ENCODE measurements at places on chromosomes 3 and 15. TPM values are rescaled to one million over a fixed set of nuclear protein-coding genes. Genes with fewer than 3 reads are reported as not detected.

GRCh38 chr3:42012383-42012934 lies 50.6 kb upstream of the ULK4 start:
- no peak for DNase-seq

The ATP13A5 gene
- not detected for total RNA-seq

- DNase-seq: no peak
These were observed 394.0 kb downstream of the LRTM1 start for GRCh38 chr3:54533856-54534255.

The DPP8 gene
- total RNA-seq: 49.2 TPM

GRCh38 chr3:172675441-172676193 lies 35.2 kb downstream of the NCEH1 start:
- DNase-seq: peak; percentile 67

The SLC12A1 gene
- total RNA-seq: not detected

GRCh38 chr3:188580223-188580622 lies 426.3 kb downstream of the LPP start:
- no peak for DNase-seq

GRCh38 chr3:120641696-120642246 lies 40.3 kb downstream of the HGD start:
- DNase-seq: no peak

DNA sequence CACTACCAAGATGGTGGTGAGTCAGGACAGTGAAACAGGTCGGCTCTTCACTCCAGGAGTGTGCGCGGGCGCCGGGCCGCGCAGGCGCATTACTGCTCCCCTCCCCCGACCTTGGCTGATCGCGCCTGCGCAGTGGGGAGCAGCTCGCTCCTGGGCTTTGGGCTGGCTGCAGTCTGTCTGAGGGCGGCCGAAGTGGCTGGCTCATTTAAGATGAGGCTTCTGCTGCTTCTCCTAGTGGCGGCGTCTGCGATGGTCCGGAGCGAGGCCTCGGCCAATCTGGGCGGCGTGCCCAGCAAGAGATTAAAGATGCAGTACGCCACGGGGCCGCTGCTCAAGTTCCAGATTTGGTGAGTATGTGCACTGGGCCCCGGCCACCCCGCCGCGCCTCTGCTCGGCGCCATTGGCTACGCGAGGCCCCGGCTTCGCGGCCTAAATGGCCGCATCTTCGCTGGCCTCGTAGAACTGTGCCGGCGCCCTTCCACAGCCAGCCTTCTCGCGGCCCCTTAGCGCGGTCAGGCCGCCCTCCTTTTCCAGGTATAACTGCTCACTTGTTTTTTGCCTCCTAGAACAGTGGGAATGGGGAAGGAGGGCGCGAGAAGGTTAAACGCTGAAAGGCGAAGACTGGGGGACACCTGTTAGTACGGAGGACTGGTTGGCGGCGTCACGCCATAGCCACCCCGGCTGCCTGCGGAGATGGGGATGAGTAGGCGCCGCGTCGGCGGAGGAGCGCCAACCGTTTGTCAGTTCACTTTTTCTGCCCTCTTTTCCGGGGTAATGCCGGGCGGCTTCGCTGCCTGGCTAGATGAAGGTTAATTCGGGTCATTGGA lies at the start of gene SELENOT:
Gene SELENOT (plus strand): TSS at position 169 of the 827 bp plus-strand sequence. CDS start 42 bp downstream, at position 211.
- peak; percentile 97 for DNase-seq

The GPR171 gene
- not detected for total RNA-seq

The GOLGA8M gene
- total RNA-seq: 1.3 TPM

GRCh38 chr3:42098171-42098570 lies 7.0 kb downstream of the TRAK1 start:
- no peak for DNase-seq

DNA sequence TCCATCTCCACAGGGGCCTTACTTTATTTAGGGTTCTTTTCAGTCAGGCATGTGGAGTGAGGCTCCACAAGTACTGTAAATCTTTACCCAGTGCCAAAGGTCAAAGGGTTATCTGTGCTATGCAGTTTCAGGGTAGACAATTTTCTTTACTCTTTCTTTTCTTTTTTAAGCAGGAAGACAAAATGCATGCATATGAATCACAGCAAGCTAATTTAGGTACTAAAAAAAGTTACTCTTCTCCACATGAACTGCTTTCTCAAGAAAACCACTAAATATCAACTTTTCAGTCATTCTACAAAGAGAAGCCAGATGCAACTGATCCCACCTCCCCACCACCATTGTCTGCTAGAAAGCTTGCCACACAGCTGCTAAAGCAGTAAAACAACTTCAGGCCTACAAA lies 73.3 kb upstream of the PYGO1 start:
- DNase-seq: peak; percentile 72

DNA sequence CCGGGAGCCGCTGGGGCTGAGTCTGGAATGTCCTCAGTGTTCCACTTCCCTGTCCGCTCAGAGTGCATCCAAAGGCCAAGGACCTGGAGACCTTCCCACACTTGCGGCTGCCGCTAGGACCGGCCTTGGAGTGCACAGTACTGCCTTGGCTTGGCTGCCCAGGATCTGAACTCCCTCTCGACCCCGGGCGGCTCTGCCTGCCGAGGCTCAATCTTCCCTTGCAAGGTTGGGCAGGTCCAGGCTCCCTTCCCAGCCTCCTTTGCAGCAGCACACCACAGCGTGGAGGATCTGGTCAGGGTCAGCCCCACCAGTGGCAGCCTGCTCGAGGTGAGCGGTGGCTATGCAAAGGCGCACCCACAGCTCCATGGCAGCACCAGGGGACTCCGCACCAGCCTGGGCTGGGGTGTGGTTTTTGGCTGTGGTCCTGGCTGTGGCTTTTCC lies 69.2 kb downstream of the PLXNA1 start:
- DNase-seq: no peak

- DNase-seq: no peak
These were observed 21.3 kb downstream of the GRK7 start for GRCh38 chr3:141784531-141784930.

The LDHAL6B gene
- not detected for total RNA-seq

The B3GALNT1 gene
- 17.7 TPM for total RNA-seq

- no peak for DNase-seq
These were observed 597 bp downstream of the P2RY12 start for GRCh38 chr3:151383956-151384355.

The IMP3 gene
- total RNA-seq: 41.6 TPM

GRCh38 chr3:53724566-53724965 lies 121.7 kb downstream of the CHDH start:
- DNase-seq: no peak

The DNAJA4 gene
- total RNA-seq: 4.3 TPM

- no peak for DNase-seq
These were observed 14.7 kb downstream of the CHD2 start for GRCh38 chr15:92914768-92915221.

- DNase-seq: no peak
These were observed 220.5 kb downstream of the CTNNB1 start for GRCh38 chr3:41419809-41420208.

The PYGO1 gene
- 9.0 TPM for total RNA-seq

DNA sequence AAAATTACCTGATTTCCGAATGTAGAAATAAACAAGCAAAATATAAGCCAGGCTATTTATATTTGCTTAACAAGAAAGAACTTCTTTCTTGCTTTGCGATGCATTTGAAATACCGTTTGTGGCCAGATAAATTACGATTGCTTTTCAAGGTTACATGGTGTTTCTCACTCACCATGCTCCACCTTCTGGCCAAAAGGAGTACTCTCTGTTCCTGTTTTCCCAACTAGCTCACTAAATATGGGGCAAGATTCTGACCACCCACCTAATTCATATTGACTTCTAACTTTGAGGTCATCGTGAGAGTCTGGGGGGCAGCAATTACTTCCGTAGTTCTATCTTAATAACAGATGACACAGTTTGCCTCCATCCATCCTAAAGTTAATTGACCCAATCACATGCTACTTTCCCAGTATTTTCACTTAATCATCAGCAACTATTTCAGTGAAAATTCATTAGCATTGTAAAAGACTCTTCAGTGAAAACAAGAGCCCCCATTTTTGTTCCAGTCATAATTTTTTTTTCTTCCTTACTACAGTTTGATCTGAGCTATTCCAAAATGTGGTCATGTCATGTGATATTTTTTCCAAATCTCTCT lies 25.9 kb downstream of the ACP3 start:
- DNase-seq: peak; percentile 77

The GASK1A gene
- total RNA-seq: 0.32 TPM

DNA sequence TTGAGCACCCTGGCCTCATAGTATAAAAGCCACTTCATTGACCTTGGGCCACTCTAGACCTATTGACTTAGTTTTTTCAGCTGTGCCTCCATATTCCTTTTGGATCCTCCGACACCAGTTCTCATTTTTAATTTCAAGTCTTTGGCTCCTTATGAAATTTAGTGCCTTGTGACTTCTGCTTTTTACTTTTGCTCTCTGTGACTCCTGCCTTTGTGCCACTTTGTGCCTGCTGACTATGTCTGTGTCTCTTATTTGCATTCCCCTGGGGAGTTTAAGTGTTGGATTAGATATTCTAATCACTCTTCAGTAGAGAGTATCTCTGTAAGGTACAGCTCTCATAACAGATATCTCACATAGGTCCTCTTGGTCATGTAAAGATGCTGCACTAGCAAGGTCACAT lies 39.6 kb upstream of the GPR149 start:
- DNase-seq: no peak

DNA sequence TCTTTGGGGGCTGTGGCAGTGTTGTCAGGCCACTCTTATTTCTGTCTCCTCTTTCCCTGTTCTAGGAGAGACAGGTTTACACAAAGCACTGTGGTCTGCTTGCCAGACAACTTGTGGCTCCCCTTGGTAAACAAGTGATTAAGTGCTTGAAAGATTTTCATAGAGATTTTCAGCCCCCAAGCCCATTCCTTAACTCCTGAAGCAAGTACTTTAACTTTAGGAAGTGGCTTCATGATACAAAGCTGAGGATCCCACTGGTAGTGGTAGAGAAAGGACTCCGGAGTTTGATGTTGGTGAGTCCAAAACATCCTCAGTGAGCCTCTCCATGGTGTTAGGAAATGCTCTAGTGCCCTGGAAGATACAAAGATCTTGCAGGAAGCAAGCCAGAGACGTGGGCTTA lies 12.0 kb downstream of the ZBTB38 start:
- no peak for DNase-seq

The TNFSF10 gene
- total RNA-seq: 0.43 TPM

DNA sequence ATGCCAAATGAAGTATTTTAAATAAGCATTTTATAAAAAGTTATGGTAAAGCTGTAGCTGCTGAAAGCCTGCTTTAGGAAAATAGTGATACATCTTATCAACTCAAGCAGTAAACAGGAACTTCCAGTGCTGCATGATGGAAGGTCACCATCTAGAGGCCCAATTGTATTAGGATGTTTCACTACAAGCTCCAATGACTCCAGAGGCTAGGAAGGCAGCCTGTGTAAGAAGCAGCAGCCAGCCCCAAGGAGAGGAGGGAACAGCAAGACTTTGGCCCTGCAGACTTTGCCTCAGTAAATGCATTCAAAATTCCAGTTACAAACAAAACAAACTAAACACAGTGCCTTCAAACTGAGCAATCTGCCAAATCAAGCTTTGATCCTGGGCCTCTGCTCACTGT lies 32.1 kb downstream of the ILDR1 start:
- peak; percentile 25 for DNase-seq

- DNase-seq: no peak
These were observed at the start of gene ATP2B2 for GRCh38 chr3:10505050-10505790. Gene ATP2B2 (minus strand): TSS chr3:10505586. CDS start chr3:10449543, 56,043 bp downstream.

DNA sequence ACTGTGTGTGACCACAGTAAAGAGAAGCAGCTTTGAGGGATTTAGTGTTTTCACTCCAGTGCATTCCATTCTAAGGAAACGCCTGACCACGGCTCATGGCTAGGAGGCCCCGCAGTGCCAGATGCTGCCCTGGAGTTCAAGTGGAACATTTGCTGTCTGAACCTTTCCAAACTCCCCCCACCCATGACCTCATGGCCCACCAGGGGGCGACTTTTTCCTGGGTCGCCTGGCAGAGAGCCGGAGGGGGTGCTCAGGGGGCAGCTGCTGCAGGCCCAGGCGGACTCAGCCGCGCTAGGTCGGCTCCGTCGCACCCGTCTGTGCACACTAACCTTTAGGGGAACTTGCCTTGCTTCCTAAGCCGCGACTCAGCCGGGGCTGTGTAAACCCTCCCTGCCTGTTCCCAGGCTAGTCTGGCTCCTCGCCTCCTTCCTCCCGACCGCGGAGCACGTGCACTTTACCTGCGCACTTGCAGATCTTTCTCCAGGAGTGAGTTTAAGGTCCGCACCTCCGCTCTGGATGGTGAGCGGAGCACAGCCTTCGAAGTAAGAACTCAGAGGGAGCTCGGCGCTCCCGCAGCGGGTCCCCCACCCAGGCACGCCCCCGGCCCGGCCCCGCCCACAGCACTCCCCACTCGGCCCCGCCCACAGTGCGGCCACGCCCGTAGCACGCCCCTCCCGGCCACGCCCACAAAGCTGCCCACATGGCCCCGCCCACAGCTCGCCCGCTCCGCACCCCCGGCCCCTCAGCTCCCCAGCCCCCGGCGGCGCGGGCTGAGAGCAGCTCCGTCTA lies at the start of gene OCA2:
Gene OCA2 (minus strand): TSS at position 550 of the 789 bp plus-strand sequence. CDS start 17,441 bp downstream, outside the sequence.
- peak; percentile 79 for DNase-seq

The FOXB1 gene
- not detected for total RNA-seq

DNA sequence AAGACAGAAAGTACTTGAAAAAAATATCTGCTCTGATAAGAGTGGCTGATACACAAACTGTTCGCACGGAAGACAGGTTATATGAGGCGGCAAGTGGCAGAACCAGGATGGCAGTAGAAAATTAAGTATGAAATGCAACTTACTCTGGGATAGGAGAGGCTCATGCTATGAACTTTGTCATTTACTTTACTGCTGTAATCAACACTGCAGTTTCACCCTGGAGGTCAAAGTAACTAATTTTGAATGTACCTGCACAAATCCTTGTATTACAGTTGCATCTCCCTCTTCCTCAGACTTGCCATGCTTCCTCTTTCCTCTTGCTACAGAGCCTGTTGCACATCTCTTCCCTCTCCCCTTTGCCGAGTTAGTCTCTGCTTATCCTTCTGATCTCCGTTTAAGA lies 38.8 kb downstream of the HACL1 start:
- DNase-seq: no peak

DNA sequence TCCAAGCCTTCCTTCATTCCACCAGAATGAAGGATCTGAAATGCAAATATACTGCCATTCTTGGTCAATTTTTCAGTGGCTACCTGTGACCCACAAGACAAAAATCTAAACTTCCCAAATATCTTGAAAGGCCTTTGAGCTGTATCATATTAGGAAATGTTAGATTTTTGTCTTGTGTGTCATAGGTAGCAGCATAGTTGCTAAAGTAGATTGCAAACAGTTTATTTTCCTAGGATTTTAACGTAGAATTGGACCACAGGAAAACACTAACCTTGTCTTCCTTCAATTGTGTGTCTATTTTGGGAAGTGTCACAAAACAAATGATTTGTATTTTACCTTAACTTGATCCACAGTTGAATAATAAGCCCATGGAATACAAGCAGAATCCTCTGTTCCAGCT lies 42.4 kb downstream of the CP start:
- peak; percentile 52 for DNase-seq

The CCDC33 gene
- total RNA-seq: 0.86 TPM

GRCh38 chr3:33803894-33804526 lies 5.6 kb downstream of the PDCD6IP start:
- DNase-seq: no peak

The ZBBX gene
- total RNA-seq: not detected

- no peak for DNase-seq
These were observed 40.9 kb downstream of the TPRG1 start for GRCh38 chr3:189212681-189213080.

The CA12 gene
- 8.1 TPM for total RNA-seq

Data from fibroblast of villous mesenchyme (primary cell).